ENCODE measurements at places on chromosomes 1 and 21.

- no peak for DNase-seq
Measured at GRCh38 chr1:54601730-54602129, 21.6 kb downstream of the FAM151A start.

DNA sequence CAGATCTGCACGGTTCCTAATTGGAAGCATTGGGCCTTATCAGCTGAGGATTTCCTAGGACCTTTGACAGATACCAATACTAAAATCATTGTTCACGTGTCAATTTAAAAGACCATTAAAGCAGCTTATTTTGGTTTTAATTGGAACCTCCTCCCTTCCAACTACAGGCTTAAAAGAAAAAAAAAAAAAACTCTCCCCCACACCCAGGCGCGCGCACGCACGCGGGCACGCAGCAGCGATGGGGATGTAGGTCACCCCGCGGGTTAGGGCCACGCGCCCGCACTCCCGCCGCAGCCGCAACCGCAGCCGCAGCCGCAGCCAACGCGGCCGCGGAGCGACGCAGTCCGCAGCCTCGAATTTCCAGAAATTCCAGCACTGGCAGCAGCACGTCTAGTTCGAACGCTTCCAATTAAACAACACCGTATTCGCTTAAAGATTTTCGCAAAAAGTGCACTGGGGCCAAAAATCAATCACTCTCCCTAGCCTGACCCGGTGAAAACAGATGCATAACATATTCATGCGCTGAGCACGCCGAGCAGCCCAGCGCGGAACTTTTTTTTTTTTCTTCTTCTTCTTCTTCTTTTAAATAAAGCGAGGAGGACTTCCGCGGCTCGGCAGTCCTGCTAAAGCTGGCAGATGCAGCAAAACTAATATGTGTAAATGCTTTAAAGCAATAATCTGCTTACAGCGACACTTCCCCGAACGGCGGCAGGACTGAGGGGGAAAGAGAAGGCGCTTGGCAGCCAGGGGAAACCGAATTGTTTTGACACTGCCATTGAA lies 13.3 kb upstream of the BARHL2 start:
- no peak for DNase-seq

- no peak for DNase-seq
Measured at GRCh38 chr1:111666828-111667227, 47.2 kb downstream of the RAP1A start.

DNA sequence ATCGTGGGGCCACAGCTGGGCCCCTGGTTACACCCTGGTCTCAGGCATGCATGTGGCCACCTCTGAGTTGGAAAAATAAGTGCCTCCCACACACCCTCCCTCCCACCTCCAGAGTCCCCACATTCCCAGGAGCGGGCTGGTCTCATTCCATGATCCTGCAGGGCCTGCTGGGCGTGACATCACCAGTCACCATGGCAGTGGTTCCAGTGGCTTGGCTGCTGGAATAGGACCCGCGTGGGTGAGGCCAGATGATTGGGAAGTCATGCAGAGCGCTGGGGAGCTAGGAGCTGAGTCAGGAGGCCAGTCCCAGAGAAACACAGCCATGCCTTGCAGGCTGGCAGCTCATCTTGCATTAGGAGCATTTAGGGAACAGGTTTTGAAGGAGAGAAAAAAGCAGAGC lies 125.4 kb upstream of the TMEM51 start:
- DNase-seq = peak; percentile 11

DNA sequence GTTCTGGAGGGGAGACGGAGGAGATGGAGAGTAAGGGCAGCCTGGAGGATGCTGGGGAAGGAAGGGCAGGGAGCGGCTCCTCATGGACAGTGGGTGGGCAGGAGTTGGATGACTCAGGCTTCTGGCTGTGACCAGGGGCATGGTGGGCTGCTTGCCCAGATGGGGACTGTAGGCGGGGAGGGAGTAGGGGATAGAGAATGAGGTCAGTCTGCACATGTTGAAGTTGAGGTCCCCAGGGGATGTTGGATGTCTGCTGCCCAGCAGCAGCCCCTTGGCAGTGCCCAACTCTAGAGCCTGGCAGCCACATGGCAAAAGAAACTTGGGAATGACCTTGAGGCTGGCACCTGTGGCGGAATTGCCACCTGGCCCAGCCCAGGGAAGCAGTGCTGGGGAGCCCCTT lies 6.4 kb downstream of the SELENON start:
- DNase-seq = no peak

DNA sequence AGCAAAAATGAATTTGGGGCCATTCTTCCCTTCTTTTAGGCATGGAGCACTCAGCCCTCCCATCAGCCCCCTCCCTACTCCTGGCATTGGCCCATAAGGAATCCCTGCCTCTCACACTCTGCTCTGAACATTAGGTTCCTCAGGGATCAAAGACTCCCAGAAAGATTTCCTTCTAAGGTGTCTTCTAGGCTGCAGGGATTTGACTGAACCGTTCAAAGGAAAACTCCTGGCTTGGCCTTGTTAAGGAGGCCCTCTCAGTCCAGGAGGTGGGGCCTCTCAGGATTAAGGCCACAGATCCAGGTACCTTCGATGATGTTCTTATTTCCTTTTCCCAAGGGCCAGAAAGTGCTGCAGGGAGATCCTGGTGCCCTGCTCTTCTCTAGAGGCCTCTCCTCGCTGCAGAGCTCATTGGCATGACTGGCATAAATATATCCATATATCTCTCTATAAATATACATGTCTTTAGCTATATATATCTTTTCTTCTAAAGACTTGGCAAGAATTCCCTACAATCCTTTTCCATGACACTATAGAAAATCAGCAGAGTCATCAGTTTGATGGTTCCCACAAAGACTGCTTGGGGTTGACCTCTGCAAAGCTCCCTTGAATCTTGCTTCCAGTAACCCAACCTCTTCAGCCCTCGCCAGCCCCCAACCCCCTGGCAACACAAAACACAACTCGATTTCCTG lies 59.1 kb downstream of the PLXNA2 start:
- no peak for DNase-seq

- no peak for DNase-seq
Measured at GRCh38 chr1:50189369-50189768, 80.6 kb downstream of the ELAVL4 start.

DNA sequence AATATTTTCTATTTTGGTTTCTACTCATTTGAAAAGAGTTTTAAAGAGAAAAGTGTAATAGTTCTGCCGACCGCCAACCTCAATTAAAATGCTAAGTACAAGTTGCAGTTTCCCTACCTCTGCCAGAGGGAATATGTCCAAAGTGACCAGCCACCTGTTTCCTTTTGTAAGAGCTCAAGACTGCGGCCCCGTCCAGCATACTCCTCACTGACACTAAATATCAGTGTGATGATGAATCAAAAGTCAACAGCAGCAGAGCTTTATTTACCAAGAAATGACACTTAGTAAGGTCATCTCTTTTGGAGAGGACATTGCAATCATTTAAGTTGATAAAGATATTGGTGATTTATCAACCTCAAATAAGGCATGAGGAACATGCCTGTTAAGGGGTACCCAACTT lies 57.4 kb upstream of the NRIP1 start:
- no peak for DNase-seq

DNA sequence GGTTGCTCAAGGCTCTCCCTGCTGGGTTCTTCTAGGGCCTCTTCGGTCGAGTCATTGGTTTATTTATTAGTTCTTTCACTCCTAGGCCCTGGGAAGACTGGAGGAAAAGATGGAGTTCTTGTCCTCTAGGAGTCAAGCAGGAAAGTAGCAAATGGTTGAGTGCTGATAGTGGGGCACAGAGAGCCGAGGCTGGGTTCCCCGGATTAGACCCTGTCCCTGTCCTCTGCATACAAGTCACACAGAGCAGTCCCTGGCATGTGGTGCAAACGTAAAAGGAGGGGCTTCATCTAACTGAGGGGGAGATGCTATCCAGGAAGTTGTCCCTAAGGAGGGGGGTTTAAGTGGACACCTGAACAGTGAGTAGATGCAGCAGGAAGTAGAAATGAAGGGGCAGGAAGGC lies 19.2 kb upstream of the KCNE2 start:
- no peak for DNase-seq

DNA sequence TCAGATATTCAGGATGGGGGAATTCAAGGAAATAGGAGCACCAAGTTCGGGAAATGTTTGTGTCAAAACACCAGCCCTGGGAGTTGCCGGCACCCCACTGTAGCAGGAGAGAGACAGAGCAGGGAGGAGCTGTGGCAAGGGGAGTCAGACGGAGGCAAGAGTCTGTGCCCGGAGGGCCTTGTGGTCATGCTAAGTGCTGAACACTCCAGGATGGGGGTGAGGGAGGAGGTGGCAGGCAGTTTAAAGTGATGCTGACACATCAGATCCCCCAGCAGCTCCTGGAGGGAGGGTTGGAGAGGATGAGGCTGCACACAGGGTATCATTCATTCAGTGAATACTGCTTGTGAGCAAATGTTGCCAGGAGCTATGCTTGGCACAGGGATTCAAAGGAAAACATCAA lies 150.3 kb upstream of the ETV3 start:
- DNase-seq = no peak

GRCh38 chr1:78640462-78640861 lies 9.2 kb upstream of the IFI44 start:
- no peak for DNase-seq

- DNase-seq = no peak
Measured at GRCh38 chr21:25582888-25583287, 24.4 kb downstream of the MRPL39 start.

DNA sequence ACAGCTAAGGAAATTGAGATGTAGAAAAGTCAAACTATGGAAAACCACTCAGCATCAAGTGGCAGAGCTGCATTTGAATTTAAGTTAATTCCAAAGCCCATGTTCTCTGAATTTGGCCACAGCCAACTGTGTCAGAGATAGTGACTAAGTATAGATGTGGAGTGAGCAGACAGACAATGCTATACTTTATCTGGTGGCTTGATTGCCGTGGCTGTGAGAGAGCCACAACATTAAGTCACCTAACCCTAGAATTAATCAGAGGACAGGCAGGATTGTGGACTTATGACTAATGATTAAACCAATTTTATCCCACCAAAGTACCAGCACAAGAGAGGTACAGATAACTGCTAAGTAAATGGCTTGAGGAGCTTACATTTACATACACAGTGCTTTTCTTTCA lies 209.8 kb downstream of the TPR start:
- no peak for DNase-seq

- no peak for DNase-seq
Measured at GRCh38 chr1:68571454-68572235, 74.8 kb upstream of the DEPDC1 start.

DNA sequence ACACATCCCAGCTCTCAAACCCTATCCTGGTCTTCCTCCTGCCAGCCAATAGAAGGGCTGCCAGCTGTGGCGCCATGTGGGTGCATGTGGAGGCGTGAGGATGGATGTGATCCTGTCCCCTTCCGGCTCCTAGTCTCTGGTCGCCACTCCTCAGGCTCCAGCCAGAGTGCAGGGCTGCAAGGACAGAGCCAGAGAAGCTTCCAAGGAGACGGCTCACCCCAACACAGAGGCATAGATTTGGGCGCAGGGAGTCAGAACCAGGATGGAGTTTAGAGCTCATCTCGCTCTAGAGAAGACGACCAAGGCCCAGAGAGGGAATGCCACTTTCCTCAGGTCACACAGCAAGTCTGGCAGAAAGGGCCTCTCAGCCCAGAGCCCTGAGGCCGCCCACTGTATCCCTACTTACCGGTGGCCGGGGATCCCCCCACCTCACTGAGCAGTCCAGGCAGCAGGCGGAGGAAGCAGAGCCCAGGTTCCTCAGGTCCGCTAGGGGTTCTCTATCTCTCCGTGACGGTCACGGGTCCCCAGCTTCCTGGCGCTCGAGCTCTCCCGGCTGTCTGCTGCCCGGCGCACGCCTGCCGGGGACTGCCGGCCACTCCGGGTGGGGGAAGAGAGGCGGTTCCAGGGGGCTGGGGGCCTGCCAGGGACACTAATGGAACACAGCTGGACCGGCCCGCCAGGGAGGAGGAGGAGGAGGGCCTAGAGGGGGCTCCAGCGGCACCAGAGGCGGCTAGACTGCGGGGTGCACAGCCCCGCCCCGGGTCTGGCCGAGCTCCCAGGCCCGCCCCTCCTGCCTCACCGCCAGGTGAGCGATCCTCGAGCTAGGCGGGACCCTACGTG lies at the start of gene COL16A1:
COL16A1 (minus strand) TSS at position 587 of the 840 bp plus-strand sequence. CDS start 1,824 bp downstream, outside the sequence.
- no peak for DNase-seq

DNA sequence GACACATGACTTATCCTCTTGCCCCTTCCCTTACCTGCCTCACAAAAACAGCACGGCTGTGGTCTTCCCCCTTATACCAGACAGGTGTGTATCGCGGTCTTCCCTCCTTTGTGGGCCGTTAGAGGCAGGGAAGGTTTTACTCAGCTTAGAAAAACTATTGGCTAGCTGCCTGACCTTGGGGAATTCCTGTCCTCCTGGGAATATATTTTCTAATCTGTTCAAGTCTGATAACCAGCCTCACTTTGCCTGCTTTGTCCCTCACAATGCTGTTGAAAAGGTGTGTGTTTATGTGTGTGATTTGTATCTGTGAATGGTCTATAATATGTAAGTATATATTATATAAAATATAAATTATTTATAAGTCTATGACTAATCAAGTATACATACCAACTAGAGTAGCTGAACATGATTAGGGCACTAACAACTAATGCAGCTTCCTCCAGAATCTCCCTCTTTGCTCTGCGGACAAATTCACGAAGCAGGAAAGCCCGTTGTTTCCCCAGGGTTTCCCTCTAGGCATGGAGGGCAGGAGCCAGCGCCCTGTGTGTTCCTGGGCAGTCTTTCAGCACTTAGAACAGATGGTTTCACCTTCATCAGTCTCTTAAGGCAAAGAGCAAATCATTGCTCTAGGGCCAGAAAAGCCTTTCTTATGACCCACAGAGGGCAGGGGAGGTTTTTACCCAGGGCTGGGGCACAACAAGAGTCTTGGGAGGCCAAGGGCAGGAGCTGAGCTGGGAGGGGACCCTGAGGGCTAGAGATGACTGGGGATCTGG lies 25.6 kb downstream of the SLC26A9 start:
- no peak for DNase-seq

GRCh38 chr1:5978452-5978851 lies 13.8 kb downstream of the NPHP4 start:
- no peak for DNase-seq

GRCh38 chr1:38860454-38860795 lies 853 bp upstream of the RRAGC start:
- DNase-seq = peak; percentile 5

DNA sequence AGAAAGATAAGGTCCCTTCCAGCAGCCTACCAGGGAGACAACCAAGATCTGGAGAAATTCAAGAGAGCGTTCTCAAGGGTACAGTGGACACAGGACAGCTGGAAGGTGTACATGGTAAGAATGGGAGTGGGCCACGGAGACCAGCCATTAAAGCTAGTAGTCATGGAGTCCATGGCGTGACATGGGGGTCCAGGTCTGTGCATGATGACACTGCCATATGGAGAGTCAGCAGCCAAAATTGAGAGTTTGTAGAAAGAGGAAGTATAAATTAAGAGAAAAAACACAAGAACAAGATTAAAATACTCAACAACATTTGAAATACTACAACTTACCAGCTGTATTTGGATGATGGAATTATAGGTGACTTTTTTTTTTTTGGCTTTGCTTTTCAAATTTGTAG lies 7.9 kb upstream of the LORICRIN start:
- DNase-seq = no peak
